ENCODE measurements at places on chromosomes 3 and 15.

- no peak for DNase-seq
Observed at GRCh38 chr3:8490079-8490552, 11.5 kb upstream of the LMCD1 start.

DNA sequence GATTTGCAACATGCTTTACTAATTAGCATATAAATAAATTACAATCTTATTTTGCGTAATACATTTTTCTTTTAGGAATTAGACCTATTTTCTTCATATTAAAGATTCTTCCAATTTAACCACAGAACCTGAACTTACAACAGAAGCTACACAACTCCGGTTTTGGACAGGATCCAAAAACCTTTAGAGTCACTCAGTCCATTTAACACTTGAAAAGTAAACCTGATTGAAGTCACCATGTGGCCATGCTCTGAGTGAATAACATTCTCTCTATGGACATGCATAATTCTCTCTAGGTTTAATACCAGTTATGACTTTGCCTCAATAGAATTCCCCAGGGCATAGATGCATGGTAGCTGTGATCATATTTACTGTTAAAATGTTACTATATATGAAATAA lies 751.0 kb downstream of the VGLL3 start:
- DNase-seq, result no peak

- no peak for DNase-seq
Observed at GRCh38 chr15:66401130-66402021, 14.7 kb downstream of the MAP2K1 start.

DNA sequence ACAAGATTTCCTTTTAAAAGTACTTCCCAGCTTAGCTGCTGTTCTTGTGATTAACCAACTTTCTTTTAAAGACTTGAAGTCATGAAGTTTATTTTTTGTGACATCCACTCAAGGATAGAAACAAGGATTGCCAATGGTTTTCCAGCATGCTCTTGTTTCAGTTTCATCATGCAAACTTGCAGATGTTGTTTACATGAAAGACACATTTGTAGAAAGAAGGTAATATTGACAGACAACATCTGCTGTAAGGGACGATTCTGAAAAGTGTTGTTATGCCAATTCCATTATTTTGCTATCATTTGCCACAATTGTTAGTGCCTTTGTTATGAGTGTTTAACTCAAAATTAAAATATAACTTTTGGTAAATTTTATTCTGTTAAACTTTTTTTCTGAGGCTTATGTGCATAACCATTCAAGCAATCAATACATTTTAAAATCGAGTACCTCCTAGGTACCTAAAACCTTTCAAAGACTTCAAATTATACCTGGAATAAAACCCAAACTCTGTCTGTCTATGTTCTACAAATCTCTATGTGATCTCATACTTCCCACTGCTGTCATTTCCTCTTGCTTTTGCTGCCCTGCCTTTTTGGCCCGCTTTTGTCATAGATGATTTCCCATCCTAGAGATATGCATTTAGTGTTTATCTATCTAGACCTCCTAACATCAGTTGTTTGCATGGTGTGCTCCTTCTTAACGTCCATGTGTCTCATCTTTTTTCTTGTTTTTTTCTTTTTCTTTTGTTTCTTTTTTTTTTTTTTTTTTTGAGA lies 630.4 kb downstream of the NR2F2 start:
- no peak for DNase-seq

GRCh38 chr15:24877174-24877573 lies 77.6 kb upstream of the SNRPN start:
- no peak for DNase-seq

GRCh38 chr3:172217877-172218276 lies 178.5 kb downstream of the FNDC3B start:
- DNase-seq, result no peak

DNA sequence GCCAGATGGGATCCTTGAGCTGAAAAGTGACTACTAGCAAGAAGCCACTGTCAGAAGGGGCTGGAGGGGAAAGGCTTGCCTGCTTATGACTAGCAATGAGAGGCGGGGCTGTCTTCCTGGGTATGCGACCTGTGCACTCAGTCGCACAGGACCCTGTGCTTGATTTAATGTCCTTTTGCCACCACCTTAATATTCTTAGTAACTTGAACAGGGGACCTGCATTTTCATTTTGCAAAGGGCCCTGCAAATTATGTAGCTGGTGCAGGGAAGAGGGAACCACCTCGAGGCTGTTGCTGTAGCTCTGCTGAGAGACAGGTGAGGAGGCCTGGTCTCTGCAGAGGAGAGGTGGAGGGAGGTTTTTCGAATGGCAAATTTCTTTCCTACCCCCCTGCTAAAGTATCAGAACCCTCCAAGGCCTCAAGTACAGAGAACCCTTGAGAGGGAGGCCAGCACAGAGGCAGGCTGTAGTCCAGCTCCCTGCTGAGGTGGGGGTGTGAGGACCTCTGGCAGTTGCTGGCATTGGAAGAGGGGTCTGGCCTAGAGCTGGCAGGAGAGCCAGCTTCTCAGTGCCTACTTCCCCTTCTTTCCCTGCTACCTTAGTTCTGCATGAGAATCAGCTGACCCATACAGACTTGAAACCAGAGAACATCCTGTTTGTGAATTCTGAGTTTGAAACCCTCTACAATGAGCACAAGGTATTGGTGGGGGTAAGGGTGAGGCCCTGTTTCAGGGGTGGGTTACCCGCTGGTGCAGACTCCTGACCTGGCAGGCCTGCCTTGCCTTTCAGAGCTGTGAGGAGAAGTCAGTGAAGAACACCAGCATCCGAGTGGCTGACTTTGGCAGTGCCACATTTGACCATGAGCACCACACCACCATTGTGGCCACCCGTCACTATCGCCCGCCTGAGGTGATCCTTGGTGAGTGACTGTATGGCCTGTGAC lies 11.4 kb downstream of the CLK3 start:
- DNase-seq, result no peak

DNA sequence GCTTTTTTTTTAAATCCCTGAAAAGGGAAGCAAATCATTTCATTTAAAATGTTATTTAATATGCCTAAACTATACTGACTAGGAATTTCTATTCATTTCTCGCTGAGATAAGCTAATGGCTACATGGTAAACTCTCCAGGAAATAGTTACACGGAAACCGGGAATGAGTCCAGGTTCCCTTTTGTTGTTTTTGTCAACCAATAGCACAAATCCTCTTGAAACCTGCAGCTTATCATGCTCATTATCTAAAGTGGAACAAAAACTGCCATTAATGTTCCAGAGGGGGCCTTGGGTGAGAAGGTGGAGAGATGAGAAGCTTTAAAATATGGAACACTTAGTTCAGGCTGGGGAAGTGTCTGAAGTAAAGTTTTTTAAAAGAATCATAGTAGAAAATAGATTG lies 113.5 kb upstream of the ALCAM start:
- no peak for DNase-seq

DNA sequence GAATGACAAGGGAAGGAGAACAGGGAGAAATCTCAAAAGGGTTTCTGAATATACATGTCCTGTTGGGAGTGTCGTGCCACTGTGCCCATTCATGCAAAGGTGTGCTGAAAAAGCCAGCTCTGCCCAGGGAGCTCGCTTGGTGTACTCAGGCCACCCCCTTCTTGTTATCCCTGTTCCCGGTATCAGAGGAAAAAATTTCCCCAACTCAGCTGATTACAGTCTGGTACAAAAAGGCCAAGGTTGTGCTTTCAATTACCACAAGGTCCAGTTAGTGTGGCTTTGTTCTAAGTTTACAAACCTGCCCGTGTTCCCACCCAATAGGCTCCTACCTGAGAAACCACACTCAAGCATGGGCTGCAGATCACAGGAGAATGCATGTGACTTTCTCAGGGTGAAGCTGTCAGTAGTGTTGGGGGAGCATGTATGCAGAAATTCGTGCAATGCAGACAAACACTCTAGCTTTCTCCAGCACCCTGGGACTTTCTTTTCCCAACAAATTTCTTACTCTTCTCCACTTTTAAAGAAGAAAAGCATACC lies 648.5 kb downstream of the NR2F2 start:
- DNase-seq, result no peak

DNA sequence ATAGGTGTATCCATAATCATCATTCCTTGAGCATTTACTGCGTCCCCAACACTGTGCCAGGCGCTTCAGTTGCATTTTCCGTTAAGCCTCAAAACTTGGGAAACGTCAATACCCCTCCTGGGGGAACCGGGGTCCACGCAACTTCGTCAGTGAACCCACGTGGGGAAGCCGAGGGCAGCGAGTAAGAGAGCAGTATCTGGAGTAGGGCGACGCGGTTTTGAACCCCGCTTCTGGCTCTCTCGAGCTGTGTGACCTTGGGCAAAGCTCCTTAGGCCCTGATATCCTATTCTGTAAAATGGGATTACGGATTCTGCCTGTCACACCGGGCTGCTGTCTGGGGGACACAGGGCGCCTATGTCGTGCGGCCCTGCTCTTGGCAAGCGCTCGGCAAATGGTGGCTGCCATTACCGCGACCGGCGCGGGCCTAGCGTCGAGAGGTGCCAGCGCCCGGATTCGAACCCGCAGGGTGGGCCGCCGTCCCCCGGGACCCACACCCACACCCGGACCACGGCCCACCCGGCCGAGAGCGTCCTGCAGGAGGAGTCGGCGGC lies 590 bp downstream of the POLG start:
- DNase-seq, result peak; percentile 70

DNA sequence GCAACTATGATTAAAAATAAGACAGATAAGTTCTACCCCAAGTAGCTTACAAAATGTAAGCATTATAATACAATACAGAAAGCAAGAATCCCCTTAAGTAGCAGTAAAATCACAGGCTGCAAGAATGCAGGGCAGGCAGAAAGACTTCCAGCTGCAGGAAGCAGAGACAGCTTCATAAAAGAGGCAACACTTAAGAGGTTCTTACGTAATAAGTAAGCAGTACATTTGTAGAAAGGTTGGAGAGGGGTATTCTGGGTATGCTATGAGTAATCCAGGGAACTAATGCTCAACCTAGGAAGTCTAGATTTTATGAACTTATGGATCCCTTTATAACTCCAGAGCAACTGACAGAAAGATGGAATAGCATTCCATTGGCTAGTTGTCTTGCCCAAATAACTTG lies 151.6 kb downstream of the IL5RA start:
- DNase-seq, result no peak

- DNase-seq, result no peak
Observed at GRCh38 chr3:72473156-72473555, 375.1 kb downstream of the SHQ1 start.

DNA sequence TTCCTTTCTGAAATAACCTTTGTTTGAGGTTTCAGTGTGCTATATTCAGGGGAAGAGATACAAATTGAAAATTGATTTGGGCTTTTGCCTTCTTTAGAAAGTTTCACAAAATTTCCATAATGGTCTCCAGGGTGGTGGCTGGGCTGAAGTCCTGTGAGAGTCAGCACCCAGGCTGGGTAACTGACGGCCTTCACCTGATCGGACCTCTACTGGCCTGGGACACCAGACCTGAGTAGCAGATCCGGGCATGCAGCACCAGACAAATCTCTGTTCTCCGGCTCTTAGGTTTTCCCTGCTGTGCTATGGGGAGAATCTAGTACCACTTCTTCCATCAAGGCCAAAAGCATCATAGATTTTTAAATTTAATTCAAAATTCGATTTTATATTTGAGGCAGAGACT lies 133.0 kb upstream of the LMCD1 start:
- no peak for DNase-seq

- DNase-seq, result no peak
Observed at GRCh38 chr15:42723068-42723467, 13.9 kb downstream of the CDAN1 start.

DNA sequence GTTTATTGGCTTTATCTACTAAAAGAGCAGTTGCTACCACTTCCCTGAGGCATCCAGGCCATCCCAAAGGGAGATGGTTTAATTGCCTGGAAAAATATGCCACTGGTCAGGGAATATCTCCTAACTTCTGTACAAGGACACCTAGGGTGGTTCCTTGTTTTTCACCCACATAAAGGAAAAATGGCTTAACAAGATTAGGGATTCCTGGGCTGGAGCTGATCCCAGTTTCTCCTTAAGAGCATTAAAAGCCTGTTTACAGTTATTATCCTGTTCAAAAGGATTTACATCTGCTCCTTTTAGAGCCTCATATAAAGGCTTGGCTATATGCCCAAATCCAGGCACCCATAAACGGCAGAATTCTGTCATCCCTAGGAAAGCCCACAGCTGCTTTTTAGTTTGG lies 70.2 kb upstream of the WNT7A start:
- DNase-seq, result no peak

- DNase-seq, result no peak
Observed at GRCh38 chr15:40934457-40934856, 5.3 kb downstream of the DLL4 start.

DNA sequence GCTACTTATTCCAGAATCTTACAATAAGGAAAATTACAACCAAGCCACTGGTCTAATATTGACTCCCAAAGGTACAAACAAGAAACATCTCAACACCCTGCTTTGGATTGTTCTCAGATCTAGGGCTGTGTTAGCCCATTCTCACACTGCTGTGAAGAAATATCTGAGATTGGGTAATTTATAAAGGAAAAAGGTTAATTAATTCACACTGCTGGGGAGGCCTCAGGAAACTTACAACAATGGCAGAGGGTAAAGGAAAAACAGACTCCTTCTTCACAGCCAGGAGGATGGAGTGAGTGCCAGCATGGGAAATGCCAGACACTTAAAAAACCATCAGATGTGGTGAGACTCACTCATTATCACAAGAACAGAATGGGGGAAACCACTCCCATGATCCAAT lies 208.3 kb downstream of the ULK4 start:
- no peak for DNase-seq

GRCh38 chr3:29280404-29281093 lies at the start of gene RBMS3:
RBMS3 (plus strand) TSS chr3:29281071.
- DNase-seq, result no peak

GRCh38 chr3:159829056-159829455 lies 159.6 kb upstream of the IL12A start:
- no peak for DNase-seq

- no peak for DNase-seq
Observed at GRCh38 chr3:100893590-100893989, 99.6 kb downstream of the ABI3BP start.

- no peak for DNase-seq
Observed at GRCh38 chr3:61808526-61808925, 247.2 kb downstream of the PTPRG start.

DNA sequence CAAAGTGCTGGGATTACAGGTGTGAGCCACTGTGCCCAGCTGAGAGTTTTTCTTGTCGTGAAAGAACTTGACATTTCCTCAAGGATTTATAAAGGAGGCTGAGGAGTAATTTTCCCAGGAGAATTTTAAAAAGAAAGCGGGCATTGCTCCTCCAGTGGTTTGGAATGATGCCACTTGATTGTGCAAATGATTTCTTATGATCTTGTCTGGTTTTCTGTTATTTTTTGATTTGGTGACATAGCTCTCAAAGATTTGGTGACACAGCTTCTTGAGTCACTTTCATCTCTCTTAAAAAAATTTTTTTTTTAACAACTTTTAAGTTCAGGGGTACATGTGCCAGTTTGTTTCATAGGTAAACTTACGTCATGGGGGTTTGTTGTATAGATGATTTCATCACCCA lies 24.6 kb upstream of the NFKBIZ start:
- DNase-seq, result no peak

All from GM12892 (cell line).